Occipital lobe (tissue), 3 donors: ENCODE measurements at places on chromosomes 3 and 15. TPM values are rescaled to one million over a fixed set of nuclear protein-coding genes. Genes with fewer than 3 reads are reported as not detected.

- DNase-seq: no peak
Measured at GRCh38 chr15:78056714-78057269, 20.7 kb downstream of the TBC1D2B start.

- DNase-seq: no peak
Measured at GRCh38 chr3:189512039-189512438, 119.2 kb upstream of the TP63 start.

ERICH6 gene
- not detected for total RNA-seq

DNA sequence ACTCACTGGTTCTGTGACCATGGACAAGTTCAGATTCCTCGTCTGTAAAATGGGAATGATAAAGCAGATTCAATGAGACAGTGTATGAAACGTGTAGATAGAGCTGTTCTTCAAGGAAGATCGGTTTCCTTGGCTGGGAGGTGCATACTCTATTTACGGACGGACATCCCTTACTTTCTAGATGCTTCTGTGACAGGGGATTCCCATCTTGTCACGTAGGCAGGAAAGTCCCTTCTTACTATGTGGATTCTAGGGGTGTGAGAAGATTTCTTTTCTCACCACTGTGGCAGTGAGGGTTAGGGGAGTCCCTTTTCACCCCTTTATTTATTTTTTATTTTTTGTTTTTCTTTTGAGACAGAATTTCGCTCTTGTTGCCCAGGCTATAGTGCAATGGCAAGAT lies 180.9 kb upstream of the TBL1XR1 start:
- no peak for DNase-seq

GRCh38 chr3:73746623-73747022 lies 121.9 kb upstream of the PDZRN3 start:
- no peak for DNase-seq

DNA sequence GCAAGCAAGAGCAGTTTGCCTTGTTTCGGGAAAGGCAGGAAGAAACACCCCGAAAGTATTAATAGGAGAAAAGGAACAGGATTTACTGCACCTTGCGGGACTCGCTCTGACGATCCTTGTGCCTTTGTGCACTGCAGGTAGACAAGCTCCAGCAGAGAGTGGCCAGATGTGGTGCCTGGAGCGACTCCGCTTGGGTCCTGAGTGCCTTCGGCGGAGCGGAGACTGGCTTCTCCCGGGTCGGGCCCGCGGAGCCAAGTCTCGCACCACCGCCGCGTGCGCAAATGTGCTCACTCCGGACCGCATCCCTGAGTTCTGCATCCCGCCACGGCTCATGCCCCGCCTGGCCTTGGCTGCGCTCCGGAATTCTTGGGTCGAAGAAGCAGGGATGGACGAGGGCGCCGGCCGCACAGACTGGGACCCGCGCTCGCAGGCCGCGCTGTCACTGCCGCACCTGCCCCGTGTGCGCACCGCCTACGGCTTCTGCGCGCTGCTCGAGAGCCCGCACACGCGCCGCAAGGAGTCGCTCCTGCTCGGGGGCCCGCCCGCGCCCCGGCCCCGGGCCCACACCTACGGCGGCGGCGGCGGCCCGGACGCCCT lies 769 bp downstream of the C2CD4A start:
- no peak for DNase-seq

DNA sequence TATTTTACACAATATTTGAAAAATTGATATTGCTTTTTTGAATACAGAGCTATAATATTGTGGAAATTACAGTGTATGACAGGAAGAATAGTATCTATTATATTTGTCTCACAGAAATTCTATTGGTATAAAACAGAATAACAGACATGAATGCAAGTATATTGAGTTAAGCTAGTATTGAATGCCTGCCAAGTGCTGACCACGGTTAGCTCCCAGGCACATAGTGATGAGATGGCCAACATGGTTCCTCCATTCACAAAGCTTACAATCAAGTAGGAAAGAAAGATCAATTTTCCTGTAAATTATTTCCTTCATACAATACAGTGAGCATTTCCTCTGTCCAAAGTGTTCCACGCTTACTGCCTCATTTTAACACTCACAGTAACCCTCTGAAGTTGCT lies 67.6 kb downstream of the TP63 start:
- DNase-seq: no peak

- no peak for DNase-seq
Measured at GRCh38 chr15:57472861-57473260, 96.6 kb downstream of the CGNL1 start.

DNA sequence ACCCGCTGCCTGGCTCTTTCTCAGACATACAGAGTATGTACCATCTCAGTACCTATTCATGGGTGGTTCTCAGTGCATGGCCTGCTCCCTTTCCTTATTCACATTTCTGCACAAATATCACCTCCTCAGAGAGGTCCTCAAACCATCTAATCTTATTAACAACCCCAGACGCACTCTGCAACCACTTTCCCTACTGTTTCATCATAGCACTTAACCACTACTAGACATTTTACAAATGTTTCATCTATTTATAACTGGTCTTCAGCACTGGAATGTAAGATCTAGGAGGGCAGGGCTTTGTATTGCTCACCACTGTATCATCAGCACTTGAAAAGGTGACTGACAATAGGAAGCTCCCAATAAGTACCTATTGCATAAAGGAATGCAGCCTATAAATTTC lies 45.1 kb downstream of the TNIK start:
- no peak for DNase-seq

SLC12A1 gene
- total RNA-seq: 0.16 TPM

DNA sequence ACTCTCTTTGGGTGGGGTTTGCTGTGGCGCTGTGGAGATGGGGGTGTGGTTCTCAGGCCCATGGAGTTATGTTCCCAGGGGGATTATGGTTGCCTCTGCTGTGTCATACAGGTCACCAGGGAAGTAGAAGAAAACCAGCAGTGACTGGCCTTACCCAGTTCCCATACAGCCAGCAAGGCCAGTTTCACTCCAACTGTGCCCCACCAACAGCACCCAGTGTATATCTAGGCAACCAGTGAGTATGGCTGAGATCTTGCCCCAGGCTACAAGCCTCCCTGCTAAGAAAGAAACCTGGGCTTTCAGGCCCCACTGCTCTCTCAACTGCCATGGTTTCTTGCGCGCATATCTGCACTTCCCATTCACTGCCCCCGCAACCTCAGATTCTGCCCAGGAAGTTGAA lies 31.4 kb upstream of the RARB start:
- DNase-seq: no peak

DNA sequence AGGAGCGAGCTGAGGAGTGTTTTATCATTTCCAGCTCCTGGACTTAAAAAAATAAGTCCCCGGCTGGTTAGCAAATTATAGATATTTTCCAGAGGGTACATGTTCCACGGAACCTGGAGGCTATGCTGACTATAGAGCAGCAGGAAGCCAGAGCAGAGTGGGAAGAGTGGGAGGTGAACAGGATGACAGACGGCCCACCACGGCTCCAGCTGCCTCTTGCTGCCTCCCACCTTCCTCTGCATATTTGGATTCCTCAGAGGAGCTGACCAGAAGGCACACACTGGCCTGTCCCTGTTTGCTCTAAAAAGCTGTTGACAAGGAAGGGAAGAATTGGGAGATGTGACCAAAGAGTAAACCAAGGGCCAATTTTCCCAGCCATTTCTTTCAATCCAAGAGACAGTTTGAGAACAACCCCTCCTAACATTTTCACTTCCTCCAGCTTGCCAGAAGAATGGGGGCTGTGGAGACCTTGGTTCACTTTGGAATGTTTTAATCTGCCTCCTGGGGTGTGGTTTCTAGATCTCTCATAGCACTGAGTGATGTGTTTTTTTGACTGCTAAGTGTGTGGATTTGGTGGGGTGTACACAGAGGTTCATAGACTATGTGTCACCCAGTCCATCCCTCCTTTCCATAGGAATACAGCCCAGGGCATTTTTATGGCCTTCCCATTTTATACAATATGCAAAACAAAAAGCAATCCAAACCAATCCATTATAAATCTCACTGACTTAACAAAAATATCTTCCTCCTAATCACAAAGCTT lies 36.8 kb downstream of the HGD start:
- peak; percentile 47 for DNase-seq

LYZL4 gene
- total RNA-seq: not detected

SLC2A2 gene
- total RNA-seq: not detected

- no peak for DNase-seq
Measured at GRCh38 chr3:140434261-140434905, 243.5 kb upstream of the TRIM42 start.

- no peak for DNase-seq
Measured at GRCh38 chr15:92979011-92979701, 79.0 kb downstream of the CHD2 start.

- DNase-seq: no peak
Measured at GRCh38 chr3:114338651-114339357, 45.0 kb downstream of the TIGIT start.

DNA sequence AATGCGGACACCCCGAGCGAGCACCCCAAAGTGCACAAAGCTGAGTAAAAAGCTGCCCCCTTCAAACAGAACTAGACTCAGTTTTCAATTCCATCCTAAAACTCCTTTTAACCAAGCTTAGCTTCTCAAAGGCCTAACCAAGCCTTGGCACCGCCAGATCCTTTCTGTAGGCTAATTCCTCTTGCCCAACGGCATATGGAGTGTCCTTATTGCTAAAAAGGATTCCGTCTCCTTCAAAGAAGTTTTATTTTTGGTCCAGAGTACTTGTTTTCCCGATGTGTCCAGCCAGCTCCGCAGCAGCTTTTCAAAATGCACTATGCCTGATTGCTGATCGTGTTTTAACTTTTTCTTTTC lies 5.3 kb downstream of the BHLHE40 start:
- DNase-seq: no peak

GRCh38 chr3:197026481-197026866 lies 3.1 kb downstream of the MELTF start:
- DNase-seq: no peak

DNA sequence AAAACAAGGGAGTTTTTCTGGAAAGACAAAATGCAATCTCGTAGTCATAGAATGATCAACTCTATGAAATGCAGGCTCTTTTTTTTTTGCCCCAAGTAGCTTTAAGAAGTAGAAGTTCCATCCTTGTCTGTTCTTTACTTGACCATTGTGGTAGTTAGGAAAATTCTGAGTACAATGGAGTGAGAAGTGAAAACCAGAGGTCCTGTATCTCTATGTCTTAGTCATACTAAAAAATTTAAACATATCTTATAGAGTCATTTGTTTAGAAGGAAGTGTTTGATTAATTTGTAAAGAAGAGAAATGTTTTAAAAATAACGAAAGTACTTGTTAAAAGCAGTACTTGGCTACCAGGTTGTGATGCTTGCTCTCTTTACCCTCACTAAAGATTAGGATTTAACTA lies 52.4 kb downstream of the PRKCI start:
- no peak for DNase-seq

SLC27A2 gene
- 1.4 TPM for total RNA-seq

CCR3 gene
- total RNA-seq: not detected

GALNT15 gene
- total RNA-seq: 2.0 TPM

DNA sequence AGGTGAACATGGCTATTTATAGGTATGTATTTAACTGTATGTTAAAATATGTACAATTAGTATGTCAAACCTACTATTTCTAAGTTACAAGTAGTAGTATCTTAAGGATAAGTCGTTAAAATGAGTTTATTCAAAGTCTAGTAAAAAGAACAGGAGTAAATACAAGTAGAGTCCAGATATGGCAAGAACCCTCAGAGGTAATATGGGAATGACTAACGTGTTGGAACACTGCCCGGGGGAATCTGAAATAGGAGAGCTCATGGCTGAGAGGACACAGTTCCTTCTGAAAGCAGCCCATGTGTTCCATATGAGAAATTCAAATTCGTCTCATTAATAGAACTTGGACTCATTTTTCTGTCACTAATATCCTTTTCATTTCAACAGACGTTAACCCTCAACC lies 158.8 kb downstream of the CLSTN2 start:
- no peak for DNase-seq

NANOGP8 gene
- not detected for total RNA-seq

DNA sequence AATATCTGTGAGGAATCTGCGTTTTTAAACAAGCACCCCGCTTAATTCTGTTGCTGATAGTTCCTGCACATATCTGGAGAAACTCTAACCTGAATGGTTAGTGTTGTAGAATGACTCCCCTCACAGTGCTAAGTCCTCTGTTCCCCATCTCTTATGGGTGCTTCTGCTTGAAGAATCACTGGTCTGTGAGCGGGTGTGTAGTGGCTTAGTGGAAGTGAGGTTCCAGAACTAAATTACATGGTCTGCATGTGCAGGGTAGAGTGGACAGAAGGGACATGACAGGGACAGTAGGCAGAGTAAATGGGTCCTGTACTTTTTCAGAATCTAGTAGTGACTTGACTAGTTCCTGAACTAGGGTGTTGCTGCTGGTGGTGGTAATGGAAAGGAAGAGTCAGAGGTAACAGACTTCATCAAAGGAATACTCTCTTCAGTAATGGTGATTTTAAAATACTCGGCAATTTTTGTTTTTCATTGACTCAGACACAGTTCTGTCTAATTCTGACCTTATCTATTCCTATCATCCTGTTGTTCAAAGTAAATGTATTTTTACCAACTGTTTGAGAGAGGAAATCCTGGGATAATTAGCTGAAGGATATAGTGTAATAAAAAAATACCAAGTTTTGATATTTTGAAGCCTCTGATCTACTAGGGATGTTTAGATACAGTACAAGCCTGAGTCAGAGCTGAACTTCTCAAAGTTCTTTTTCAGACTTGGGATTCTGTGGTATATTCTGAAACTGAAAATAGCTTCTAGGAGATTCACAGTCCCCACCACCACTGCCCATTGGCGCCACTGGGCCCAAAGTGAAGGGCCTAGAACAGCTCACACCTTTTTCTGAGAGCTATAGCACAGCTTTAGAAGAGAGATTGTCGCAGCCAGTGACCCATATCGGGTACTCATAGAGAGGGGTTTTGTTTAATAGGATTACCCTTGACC lies 55.5 kb downstream of the FNDC3B start:
- no peak for DNase-seq

DNA sequence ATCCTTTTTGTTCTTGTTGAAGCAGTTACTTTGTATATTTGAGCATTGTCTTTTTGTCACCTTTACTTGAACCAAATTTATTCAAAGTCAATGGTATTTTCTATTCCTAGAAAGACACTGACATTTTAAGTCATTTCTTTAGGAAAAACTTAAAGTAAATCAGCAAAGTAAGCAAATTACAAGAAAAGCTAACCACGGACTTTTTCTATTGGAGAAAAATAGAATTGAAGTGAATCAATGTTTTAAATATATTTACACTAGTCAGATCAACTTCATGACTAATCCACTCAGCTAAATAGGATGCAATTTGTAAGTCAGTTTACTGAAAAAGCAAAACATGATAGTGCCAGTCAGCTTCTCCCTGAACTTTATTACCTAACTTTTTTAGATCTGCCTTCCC lies 733.8 kb upstream of the ALCAM start:
- no peak for DNase-seq

- no peak for DNase-seq
Measured at GRCh38 chr3:180070925-180071324, 34.2 kb upstream of the PEX5L start.

GRCh38 chr3:50675179-50676030 lies 678 bp downstream of the DOCK3 start:
- peak; percentile 46 for DNase-seq

DNA sequence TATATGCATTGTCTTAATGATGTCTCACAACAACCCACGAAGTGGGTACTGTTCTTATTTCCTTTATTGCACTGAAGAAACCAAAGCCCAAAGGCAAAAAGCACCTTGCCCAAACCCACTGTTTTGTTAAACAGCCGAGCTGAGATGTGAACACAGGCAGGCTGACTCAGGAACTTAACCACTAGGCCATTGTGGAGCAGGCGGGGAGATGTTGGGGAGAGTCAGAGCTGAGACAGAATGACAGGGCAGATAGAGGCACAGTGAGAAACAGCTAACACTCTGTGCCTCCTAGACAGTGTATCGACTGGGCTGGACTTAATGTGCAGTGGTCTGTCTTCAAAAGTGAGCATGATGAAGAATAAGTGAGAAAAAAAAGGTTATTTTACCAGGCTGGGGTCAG lies 56.5 kb downstream of the RPLP1 start:
- no peak for DNase-seq

GRCh38 chr3:97937205-97937604 lies 35.0 kb downstream of the RIOX2 start:
- DNase-seq: no peak
